ENCODE measurements at places on chromosomes 2 and 18. TPM values are rescaled to one million over a fixed set of nuclear protein-coding genes. Genes with fewer than 3 reads are reported as not detected.

- DNase-seq: no peak
- no peaks in the 10 kb centered on the region for H3K36me3 ChIP-seq
- no peaks in the 10 kb centered on the region for H3K27me3 ChIP-seq
- no peaks in the 10 kb centered on the region for H3K4me1 ChIP-seq
Measured at GRCh38 chr2:161344692-161345091, 36.5 kb downstream of the PSMD14 start.

GRCh38 chr2:23826771-23827170, 100.2 kb downstream of the ATAD2B start:
- H3K4me3 ChIP-seq: no peak overlapping the region
- no peaks in the 10 kb centered on the region for H3K36me3 ChIP-seq
- DNase-seq: no peak
- no peak overlapping the region for H3K27ac ChIP-seq
- H3K4me1 ChIP-seq: no peaks in the 10 kb centered on the region

GRCh38 chr2:171895786-171896185, 1.7 kb upstream of the SLC25A12 start:
- no peak overlapping the region for H3K27ac ChIP-seq
- no peaks in the 10 kb centered on the region for H3K36me3 ChIP-seq
- peaks cover 8% of the 10 kb centered on the region for H3K4me1 ChIP-seq
- no peaks in the 10 kb centered on the region for H3K27me3 ChIP-seq

- H3K4me3 ChIP-seq: no peak overlapping the region
- no peaks in the 10 kb centered on the region for H3K27me3 ChIP-seq
- DNase-seq: no peak
- peaks cover 18% of the 10 kb centered on the region for H3K4me1 ChIP-seq
- peak overlapping the region; percentile 76 for H3K27ac ChIP-seq
Measured at GRCh38 chr2:158926478-158926948, 41.9 kb upstream of the TANC1 start.

IL1B gene
- not detected for total RNA-seq
